ENCODE measurements at places on chromosomes 12 and 14. TPM values are rescaled to one million over a fixed set of nuclear protein-coding genes. Genes with fewer than 3 reads are reported as not detected.
A peak's percentile ranks its signal among the peaks of the same experiment; 100 is the strongest.

CFAP73 gene
- not detected for total RNA-seq

FOXA1 gene
- total RNA-seq, result 3.1 TPM

ACVRL1 gene
- total RNA-seq, result 4.1 TPM

LRTM2 gene
- total RNA-seq, result not detected

SPTB gene
- total RNA-seq, result 0.02 TPM

SLC6A13 gene
- not detected for total RNA-seq

OR6C2 gene
- total RNA-seq, result not detected

ZFHX2 gene
- total RNA-seq, result 0.10 TPM

GRCh38 chr12:6226002-6226678, 25.9 kb downstream of the CD9 start:
- no peak for DNase-seq

DNA sequence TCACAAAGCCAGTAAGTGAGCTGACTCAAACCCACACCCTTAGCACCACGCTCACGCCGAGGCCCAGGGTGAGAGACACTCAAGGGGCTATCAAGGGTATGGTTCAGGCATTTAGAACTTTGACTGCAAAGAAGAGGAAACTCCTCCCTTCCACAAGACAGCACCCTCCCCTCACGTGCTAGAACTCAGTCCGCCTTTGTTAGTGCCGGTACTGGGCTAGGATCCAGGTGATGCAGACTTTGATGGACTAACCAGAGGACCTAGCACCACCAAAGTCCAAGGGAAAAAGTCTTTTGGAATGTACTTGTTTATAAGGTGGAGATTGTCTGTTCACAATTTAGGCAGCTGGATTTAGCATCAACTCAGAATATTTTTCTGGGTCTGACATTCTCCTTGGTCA, 33.7 kb downstream of the VWF start:
- DNase-seq, result no peak

GRCh38 chr12:54749191-54749818, 101.1 kb upstream of the DCD start:
- DNase-seq, result peak; percentile 48

- no peak for DNase-seq
Measured at GRCh38 chr12:18586581-18586980, 151.2 kb downstream of the PLCZ1 start.

- DNase-seq, result no peak
Measured at GRCh38 chr12:104682790-104683279, 226.1 kb downstream of the CHST11 start.

GRCh38 chr12:34393821-34394150, 371.5 kb downstream of the ALG10 start:
- DNase-seq, result no peak

DNA sequence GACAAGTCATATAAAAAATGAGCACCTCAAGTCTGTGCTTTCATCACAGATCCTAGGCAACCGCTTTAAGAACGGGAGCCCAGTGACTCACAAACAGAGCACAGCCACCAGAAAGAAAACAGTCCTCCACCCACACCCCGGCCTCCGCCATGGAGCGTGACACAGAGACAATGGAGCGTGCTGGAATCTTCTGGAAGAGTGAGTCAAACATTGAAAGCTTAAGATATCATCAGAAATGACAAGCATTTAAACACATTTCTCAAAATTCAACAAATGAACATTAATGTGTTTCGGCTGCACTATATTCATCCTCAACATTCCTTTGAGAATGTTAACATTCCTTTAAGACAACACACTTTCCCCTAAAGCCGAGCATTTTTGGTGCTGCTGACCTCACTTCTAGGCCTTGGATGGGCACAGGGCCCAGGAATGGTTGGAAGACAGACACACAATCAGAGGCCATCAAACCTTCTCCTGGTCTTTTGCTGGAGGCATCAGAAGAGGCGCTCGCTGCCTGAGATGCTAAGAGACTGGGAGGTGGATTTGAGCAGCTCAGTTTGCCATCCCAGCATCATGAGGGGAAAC, 23.6 kb upstream of the TMEM132D start:
- no peak for DNase-seq

DNA sequence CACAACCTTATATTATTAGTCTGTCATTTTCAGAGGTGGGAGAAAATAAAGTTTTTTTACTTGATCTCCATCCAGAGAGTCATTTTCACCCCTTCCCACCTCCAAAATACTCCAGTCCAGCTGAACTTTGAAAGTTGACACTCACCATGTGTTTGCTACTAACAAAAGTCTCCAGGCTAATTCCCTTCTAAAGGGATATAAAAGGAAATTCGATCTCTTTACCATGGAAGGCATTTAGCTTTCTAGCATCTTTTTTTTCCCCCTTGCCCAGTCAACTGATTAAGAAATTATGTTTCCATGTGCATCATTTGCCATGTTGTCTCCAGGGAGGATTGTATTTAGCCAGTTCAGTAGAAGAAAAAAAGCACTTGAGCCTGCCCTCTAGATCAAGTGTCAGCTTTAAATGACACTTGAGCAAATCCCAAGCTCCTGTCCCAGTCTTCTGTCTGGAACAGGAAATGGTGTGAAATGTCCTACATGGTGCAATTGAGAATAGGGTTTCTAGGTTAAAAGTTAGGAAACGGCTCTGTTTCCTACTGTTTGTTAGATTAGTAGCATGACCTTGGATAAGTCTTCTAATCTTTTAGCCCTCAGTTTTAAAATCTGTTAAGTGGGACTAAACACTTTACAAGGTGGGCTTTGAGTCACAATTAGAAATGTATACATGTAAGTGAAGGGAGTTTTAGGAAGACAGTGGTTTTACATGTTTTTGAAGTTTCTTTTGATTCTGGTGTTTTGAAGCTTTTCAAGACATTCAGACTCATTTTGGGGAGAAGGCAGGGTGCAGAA, 67.2 kb downstream of the GNS start:
- DNase-seq, result no peak

DNA sequence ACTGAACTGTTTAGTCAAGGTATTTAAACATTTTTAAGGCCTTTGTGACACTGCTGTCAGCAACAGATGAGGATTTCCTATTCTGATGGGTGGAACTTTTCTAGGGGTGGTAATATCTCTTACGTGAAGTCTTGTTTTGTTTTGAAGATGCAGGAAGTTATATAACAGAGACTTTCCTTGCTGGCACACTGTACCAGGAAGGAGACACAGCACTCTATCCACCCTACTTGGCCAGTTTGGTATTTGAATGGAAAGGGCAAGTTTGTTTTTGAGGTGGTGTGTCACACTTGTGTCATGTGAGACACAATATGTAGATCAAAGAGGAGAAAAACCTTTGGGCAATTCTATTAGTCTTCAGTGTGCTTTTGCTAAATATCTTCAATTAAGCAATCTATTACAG, 51.6 kb upstream of the SRP54 start:
- no peak for DNase-seq

DNA sequence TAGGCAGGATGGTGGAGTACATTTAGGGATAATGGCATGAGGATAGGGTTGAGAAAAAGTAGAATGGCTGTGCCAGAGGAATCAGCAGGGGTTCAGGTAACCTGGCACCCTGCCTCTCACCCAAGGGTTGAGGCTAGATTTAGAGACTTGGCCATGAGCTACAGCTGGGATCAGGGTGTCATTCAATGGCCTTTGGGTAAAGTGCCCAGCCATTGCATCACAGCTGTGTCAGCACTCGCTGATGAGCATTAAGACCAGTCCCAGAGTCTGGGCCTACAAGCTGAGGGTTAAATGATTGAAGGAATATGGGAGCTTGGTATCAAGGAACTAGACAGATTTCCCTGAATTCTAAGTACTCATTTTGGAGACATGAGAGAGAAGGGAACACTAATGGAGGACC, 113.9 kb downstream of the PRIMA1 start:
- no peak for DNase-seq

GRCh38 chr12:10668526-10668925, 5.3 kb downstream of the STYK1 start:
- DNase-seq, result no peak

- DNase-seq, result peak; percentile 14
Measured at GRCh38 chr14:53608369-53608768, 348.3 kb downstream of the BMP4 start.

- DNase-seq, result no peak
Measured at GRCh38 chr12:69440016-69440415, 30.2 kb upstream of the FRS2 start.

DNA sequence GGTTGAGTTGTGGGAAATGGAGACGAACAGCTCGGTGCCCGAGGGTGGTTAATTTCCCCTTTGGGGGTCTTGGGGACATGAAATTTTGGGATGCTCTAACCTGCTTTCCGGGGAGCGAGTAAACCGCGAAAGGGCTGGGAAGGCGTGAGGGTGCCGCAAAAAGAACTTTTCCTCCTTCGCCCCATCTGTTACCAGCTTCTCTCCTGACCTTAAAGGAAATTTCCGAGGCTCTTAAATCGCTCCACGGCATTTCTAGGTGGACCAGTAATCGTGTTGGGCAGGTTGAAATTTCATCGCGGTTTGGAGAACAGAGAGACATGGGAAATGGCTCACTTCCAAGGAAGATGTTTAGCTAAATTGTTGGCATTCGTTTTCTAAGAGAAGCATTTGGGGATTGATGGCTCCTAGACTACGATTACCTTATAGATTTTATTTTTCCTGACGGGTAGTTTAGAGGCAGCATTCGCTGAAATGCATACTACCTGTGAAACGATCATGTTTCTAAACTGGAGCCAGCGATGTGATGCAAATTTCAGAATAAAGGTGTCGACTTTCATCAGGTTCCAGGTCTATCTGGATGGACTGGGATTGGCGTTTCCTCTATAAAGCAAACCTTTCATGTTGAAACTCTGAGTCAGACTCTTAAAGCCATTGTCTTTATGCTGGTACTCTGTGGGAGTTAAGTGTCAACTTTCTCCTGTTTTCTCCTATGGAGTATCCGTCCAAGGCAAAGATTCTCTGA, 414.5 kb downstream of the PCNX1 start:
- DNase-seq, result peak; percentile 40

DNA sequence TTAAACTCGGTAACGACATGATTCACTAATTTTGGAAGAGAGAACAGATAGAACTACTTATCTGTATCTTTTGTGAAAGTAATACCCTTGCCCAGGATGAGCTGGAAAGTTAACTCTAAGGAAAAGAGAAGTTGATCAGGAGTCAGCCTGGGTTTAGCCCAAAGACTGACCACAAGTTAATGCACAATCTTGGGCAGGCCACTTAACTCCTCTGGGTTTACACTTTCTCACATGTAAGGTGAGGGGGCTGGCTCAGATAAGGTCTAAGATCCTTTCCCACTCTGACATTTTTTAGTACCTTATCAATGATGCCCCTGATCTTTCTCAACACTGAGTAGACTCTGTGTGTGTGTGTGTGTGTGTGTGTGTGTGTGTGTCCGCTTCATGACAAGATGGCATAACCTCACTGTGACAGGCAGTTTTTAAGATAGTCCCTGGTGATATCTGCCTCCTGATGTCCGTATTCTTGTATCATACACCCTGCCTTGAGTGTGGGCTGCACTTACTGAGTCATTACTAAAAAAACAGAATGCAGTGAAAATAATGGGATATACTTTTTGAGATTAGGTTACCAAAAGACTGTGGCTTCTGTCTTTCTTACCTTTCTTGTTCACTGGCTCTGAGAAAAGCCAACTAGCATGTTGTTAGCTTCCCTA, 56.2 kb upstream of the CCDC198 start:
- no peak for DNase-seq

GRCh38 chr12:113347-113746, 46.8 kb downstream of the IQSEC3 start:
- DNase-seq, result no peak

GRCh38 chr14:41915732-41916131, 309.1 kb downstream of the LRFN5 start:
- no peak for DNase-seq

- no peak for DNase-seq
Measured at GRCh38 chr14:102050625-102051024, 36.2 kb downstream of the HSP90AA1 start.

DNA sequence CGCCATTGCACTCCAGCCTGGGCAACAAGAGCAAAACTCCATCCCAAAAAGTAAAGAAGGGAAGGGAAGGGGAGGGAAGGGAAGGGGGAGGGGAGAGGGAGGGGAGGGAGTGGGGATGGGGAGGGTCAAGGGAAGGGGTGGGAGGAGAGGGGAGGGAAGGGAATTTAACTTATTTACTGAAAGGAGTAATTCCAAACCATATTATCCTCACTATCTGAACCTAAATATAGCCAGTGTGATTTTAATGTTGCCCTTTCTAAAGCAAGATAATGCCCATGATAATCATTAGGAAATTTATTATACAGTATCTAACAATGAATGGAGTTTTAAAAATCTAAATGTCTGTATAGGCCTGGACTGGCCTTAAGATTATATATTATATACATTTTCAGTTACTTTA, 7.3 kb downstream of the SMIM10L1 start:
- no peak for DNase-seq

GRCh38 chr14:105933238-105933637, 406.9 kb downstream of the TMEM121 start:
- DNase-seq, result peak; percentile 0

GRCh38 chr14:100051543-100051942, 13.7 kb upstream of the EVL start:
- DNase-seq, result no peak

DNA sequence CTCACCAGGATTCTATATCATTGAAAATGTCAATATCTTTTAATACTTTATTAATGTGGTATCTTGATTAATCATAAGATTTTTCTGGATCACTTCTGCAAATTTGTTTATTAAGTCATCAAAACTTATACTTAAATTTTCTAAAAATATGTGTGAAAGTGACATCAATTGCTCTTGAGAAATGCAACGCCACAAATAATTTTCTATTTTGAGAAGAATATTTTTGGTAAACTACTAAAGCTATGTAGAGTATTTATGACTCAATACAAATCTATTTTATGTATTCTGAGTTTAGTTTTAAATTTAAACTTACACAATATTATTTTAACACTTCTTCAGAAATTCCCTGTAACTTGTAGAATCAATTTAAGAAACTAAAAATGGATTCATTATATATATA, 263.3 kb downstream of the RASSF9 start:
- no peak for DNase-seq

DNA sequence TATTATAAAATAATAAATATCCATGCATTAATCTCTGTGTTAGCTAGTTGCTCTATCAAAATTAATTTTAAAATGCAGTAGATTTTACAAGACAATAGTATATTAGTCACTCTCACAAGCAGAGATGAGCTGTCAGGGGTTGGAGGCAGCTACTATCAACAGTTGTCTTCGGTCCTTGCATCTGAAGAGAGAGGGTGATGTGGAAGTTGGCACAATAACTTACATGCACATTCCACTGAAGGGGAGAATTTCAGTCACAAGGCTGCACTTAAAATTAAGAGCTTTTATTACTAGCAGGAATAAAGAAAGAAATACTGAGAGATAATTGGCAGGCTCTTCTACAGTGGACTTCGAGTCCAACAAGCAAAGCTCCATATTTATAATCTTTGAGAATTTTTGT, 166.9 kb upstream of the DCN start:
- no peak for DNase-seq

Measured in H4 (cell line).